ENCODE measurements at places on chromosomes 5 and 9. TPM values are rescaled to one million over a fixed set of nuclear protein-coding genes. Genes with fewer than 3 reads are reported as not detected.
A peak's percentile ranks its signal among the peaks of the same experiment; 100 is the strongest.

DNA sequence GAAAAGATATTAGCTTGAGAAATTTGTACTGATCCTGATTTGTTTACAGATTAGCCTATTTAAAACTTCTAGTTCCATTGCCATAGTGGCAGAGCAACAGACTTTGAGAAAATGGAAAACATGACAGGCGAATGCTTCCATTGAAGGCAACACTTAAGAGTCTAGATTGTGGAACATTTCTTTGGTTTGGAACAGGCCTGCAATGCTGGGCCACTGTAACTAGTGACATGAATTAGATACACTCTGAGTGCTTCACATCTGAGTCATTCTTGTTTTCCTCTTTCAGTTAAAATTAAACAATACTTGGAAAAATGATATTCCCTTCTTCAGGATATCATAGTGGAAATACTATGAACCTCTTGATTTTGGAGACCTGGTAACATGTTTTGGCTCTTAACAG is 453.6 kb upstream of the TUSC1 start:
- peak; percentile 17 for DNase-seq

The ZNF883 gene
- 0.83 TPM for total RNA-seq

DNA sequence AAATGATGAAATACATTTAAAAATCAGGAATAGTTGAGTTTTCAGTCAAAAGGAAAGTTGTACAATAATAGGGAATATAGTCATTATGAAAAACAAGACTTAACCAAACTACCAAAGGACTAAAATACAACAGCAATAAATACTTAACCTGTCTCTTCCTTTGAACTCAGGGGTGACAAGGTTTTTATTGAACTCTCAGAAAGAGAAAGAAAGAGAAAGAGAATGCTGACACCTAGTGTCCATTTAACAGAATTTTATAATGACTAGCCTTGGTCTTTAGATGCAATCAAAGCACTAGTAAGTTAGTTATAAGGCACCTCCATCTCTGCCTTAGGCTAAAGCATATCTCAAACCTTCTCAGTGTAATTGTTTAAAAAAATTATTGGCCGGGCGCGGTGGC is 47.5 kb downstream of the UIMC1 start:
- DNase-seq, result peak; percentile 29

The SHROOM1 gene
- total RNA-seq, result 1.4 TPM

DNA sequence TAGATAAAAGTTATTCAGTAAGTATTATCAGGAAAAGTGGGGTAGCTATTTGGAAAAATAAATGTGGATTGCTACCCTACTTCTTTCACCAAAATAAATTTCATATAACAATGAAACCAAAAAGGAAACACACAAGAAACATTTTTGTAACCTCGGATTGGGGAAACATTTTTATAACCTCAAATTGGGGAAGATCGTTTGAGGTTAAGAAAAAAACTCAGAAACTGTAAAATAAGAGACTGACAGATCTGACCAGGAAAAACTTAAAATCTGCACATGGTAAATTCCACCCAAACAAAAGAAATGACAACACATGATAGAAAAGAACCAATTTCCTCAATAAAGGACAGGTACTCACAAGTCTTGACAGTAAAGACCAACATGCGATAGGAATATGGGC is 13.5 kb downstream of the EFCAB9 start:
- no peak for DNase-seq

DNA sequence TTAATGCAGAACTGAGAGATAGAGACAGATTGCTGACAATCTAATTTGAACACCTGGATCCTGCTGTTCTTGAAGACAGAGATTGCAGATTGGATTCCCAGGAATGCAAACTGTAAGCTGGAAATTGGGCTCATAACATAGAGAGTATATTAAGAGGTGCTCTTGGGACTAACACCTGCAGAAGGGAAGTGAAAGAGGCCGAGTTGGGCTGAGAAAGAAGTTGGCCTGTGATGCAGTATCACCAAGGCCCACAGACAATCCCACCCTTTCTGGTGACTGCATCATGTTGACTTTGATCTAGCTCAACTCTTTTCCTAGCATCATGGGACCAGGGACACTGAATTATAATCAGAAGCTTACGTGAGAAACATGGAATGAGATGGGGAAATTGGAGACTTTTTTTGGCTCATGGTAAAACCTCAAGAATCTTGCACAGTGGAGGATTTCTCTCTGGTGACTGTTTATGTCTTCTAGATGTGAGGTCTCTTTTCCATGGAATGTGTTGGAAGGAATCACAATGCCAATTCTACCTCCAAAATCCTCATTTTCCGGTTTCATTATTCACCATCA is 36.5 kb upstream of the NUDT12 start:
- DNase-seq, result peak; percentile 11

- DNase-seq, result peak; percentile 41
These were observed 62.3 kb upstream of the CDK5RAP2 start for GRCh38 chr9:120642129-120642770.

The WDR31 gene
- 0.28 TPM for total RNA-seq

The GAS1 gene
- 3.1 TPM for total RNA-seq

The FAF2 gene
- 50.3 TPM for total RNA-seq

- DNase-seq, result no peak
These were observed 4.5 kb downstream of the LMX1B start for GRCh38 chr9:126618190-126618584.

GRCh38 chr9:136965771-136966484 is 11.4 kb upstream of the PTGDS start:
- DNase-seq, result no peak

DNA sequence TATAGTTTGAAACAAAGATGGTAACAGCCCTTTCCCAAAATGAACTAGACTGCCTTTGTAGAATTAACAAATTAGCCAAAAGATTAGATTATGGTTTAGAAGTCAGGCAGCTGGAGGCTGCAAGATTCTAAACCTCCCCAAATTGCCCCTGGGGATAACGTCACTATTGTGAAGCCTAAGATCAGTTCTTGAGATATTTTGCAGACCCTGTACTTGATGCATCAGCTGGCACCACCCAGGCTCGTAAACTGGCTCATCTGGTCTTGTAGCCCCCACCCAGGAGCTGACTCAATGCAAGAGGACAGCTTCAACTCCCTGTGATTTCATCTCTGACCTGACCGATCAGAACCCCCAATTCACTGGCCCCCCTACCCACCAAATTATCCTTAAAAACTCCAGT is 4.2 kb upstream of the SOWAHA start:
- no peak for DNase-seq

The FOXD4L6 gene
- not detected for total RNA-seq

GRCh38 chr5:79642210-79642609 is 30.0 kb downstream of the TENT2 start:
- peak; percentile 76 for DNase-seq

DNA sequence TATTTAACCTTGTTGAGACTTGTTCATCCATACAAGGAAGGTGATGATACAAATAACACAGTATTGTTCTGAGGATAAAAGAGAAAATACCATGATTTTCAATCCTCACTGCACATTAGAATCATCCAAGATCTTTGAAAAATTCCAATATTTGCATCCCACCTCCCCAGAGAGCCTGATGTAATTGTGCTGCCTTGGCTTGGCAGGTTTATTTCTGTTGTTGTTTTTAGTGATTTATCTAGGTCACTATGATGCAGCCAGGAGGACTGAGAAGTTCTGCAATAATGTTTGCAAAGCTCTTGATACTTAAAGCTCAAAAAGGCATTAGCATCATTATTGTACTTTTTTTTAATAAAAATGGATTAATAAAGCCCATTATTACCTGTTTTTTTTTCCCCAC is 67.0 kb upstream of the NMUR2 start:
- no peak for DNase-seq

- DNase-seq, result no peak
These were observed 62.1 kb downstream of the PAX5 start for GRCh38 chr9:36971935-36972488.

DNA sequence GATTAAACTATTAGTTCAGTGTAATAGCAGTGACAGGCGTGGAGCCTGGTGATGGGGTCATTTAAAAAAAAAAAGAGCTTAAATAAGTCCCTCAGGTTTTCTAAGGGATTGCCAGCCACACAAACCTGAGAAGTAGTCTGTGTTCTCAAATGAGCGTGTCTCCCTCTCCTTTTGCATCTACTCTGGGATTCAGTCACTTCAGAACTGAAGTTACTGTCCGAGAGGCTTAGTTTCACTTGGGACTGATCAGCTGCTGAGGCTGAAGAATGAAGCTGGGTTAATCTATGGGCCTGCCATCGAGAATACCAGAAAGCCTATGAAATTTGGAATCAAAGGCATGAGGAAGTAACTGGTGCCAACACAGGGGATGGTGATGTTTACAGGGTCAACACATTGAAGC is 310.1 kb downstream of the ADAMTS6 start:
- DNase-seq, result no peak

DNA sequence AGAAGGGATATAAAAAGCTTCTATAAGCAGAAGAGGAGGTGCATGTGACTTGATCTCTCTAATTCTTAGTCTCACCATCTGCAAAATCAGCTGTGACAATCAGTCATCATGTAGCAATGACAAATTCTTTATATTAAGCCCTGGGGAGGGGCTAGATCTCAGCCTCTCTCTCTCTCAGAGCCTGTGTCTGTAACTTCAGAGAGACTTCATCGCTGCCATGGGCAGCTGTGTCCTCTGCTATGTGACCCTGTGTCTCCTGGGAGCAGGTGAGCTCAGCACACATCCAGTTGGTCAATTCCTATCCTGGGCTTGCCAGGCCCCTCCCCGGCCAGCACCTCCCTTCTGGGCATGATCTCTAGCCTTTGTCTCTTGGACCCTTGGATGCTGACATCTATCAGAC is 109.6 kb downstream of the ANKRD18B start:
- DNase-seq, result no peak

Data from IMR-90 (cell line).